ENCODE measurements at places on chromosomes 16 and 17. TPM values are rescaled to one million over a fixed set of nuclear protein-coding genes. Genes with fewer than 3 reads are reported as not detected.

Gene SLFN13
- total RNA-seq = 5.5 TPM

Gene HOXB1
- total RNA-seq = not detected

Gene ZP2
- total RNA-seq = 0.20 TPM

Gene PLD6
- total RNA-seq = 0.24 TPM

Gene PTGES3L
- 0.64 TPM for total RNA-seq

Gene TBX6
- total RNA-seq = 0.60 TPM

Gene KLHL10
- total RNA-seq = 0.43 TPM

Gene TVP23A
- 0.67 TPM for total RNA-seq

Gene MT1A
- not detected for total RNA-seq

Gene TERB1
- total RNA-seq = not detected

Gene KCNJ12
- 0.73 TPM for total RNA-seq

Gene VWA3A
- total RNA-seq = not detected

Gene NPIPB9
- 3.2 TPM for total RNA-seq

Gene TMIGD1
- total RNA-seq = 3.3 TPM
